ENCODE measurements at places on chromosomes 11 and 22.

- no peak for DNase-seq
These were observed 6.0 kb downstream of the RNF169 start for GRCh38 chr11:74754507-74755252.

DNA sequence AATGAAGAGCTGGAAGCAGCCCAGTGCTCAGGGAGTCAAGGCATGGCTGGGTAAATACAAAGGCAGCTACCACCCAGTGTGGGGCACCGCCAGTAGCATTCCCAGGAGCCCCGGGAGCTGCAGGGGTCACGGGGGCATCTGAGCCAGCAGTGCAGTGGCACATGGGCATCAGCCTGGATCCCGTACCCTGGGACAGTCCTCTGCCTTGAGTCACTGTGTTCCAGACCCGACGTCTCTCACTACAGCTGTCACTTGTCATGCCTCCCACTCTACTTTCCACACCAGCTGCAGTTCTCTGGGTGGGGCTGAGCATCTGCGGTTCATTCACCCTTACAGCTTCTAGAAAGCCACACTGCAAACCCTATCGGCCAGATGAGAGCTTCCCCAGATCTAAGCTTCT is 29.6 kb downstream of the DHCR7 start:
- no peak for DNase-seq

GRCh38 chr11:34783816-34784317 is 132.3 kb downstream of the APIP start:
- DNase-seq = no peak

DNA sequence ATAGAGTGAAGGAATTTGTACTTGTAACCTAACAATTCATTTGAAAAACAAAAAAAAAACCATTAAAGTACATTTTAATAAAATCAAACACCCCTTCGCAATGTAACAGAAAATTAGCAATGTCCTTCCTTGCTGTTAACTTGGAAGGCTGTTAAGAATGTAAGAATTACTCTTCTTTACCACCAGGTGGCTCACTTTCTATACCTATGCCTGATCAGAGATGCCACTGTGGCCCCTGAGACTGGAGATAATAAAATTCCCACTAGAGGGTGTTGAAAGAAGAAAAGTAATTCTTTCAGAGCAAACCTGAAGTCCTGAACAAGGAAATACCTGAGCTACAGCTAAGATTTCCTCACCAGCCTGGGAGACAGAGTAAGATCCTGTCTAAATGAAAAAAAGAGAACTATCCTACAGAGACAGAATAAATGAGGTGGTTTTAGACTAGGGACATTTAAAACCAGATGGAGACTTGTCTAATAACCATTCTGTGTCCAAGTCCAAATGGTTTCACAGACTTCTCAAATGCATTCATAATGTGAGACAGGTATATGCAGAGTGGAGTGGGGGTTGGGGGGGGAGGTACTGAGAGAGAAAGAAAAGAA is 1089.3 kb downstream of the FAM181B start:
- DNase-seq = peak; percentile 10

DNA sequence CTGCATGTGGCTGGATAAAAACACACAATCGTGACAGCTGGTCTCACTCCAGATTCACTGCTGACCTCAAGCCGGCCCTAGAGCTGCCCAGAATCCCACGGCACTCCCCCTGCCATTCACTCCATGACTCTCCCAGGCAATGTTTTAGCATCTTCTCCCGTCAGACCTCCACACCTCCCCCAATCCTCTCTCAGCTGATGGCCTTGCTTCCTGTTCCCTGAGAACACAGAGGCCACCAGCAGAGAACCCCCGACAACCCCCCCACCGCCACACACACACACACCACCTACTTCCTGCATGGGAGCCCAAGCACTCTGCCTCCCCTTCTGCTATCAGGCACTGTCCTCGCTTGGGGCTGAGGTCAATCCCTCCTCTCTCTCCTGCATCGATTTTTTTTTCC is 9.3 kb downstream of the TNKS1BP1 start:
- no peak for DNase-seq

- no peak for DNase-seq
These were observed 10.1 kb upstream of the MRPL23 start for GRCh38 chr11:1936781-1937615.

DNA sequence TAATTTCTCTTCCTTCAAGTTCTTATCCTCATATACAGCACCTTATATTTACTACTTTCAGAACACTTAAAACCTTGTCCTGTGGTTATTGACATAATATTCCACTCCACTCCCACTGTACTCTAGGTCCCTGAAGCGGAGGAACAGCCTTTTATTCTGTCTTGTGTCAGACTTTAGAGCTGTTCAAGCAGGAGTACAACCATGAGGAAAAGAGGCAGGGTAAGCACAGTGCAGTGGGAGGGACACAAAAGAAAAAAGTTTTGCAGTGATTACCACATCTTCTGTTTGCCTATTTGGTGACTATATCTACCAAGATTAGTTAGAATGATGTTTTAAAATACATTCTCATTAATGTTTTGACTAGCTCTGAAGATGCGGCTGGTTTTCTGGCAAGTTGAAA is 122.0 kb upstream of the CEP126 start:
- DNase-seq = no peak

DNA sequence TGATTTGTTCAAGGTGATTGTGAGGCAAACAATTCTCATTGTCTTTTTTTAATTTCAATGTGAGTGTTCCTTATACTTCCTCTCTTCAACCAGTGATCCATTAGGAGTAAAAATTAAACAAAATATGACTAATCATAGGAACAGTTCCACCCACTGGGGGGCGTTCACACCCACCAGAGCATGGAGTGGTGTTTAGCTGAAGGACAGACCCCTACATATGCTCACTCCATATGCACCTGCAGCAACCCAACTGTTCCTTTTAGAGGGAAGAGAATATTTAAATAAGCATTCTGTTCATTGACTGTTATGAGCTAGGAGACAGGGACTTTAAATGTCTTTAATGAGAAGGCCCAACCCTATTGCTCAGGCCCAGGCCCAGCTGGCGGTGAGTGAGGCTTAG is 78.7 kb upstream of the DRD2 start:
- no peak for DNase-seq

DNA sequence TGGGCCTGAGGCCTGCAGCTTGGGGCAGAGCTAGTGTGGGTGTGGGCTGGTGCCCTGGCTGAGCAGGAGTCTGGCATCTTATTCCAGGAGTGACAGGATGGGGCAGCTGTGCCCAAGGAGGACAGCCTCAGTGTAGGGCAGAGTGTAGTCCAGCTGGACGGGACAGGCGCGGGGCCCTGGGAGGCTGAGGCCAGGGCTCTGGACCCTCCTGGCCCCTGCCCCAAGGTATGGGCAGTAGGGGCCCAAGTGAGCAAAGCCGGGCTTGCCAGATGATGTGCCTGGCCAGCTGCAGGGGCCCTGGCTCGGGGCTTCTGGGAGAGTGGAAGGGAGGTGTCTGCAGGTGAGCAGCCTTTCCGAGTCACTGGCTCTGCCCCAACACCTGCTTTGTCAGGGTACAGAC is 1190.9 kb downstream of the BRD1 start:
- no peak for DNase-seq

- no peak for DNase-seq
These were observed 37.7 kb downstream of the EIF4ENIF1 start for GRCh38 chr22:31451709-31452571.

- no peak for DNase-seq
These were observed 117.4 kb upstream of the SERPIND1 start for GRCh38 chr22:20656516-20656901.

DNA sequence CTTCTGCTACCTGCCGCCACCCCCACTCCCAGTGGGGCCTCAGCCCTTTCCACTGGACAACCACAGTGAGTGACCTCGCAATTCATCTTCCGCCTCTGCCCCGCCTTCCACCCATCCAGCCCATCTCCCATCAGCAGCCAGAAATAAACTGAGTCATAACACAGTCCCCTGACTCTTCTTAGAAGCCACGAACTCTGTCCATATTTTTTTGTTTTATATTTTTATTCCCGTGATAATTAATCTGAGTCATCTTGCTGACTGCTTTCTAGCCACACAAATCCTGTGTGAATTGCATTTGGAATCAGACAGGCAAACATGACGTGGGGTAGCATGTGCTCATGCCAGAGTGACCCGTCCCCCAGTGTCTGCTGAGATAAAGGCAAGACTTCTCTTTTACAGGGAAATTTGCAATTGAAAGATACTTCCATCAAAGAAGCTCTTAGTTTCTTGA is 7.0 kb downstream of the FADD start:
- DNase-seq = no peak

- no peak for DNase-seq
These were observed 56.4 kb downstream of the DHCR7 start for GRCh38 chr11:71391796-71392195.

- DNase-seq = no peak
These were observed 136.1 kb downstream of the DCDC1 start for GRCh38 chr11:31233425-31233824.

- DNase-seq = no peak
These were observed 45.2 kb upstream of the PRSS23 start for GRCh38 chr11:86755146-86755545.

- no peak for DNase-seq
These were observed 13.0 kb downstream of the SCGB2A1 start for GRCh38 chr11:62221498-62221897.

- no peak for DNase-seq
These were observed 3.8 kb upstream of the OR5A2 start for GRCh38 chr11:59429924-59430516.

GRCh38 chr11:110897035-110897434 is 184.8 kb upstream of the ARHGAP20 start:
- no peak for DNase-seq

DNA sequence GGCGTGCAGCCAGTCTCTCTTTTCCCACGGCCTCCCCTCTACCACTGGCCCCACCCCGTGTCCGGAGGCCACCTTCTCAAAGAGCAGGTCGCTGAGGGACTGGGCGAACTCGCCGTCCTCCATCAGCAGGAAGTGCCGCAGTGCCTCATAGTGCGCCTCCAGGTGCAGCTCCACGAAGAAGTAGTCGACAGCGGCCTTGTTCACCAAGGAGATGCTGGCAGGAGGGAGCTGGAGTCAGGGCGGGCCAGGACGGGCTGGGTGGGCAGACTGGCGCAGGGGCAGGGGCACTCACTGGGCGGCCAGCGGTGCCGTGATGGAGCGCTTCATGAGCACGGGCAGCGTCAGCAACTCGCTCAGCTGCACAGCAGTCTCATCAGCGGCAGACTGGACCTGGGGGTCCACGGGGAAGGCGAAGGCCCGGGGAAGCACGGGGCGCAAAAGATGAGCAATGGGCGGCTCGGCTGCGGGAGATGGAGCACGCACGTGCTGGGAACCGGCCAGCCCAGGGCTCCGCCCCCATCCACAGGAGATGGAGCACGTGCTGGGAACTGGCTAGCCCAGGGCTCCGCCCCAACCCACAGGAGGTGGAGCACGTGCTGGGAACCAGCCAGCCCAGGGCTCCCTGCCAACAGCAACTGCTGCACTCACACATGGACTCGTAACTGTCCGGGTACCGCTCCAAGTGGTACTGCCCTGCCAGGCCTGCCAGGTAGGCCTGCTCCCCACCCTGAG is 18.4 kb downstream of the SELENOO start:
- DNase-seq = no peak

DNA sequence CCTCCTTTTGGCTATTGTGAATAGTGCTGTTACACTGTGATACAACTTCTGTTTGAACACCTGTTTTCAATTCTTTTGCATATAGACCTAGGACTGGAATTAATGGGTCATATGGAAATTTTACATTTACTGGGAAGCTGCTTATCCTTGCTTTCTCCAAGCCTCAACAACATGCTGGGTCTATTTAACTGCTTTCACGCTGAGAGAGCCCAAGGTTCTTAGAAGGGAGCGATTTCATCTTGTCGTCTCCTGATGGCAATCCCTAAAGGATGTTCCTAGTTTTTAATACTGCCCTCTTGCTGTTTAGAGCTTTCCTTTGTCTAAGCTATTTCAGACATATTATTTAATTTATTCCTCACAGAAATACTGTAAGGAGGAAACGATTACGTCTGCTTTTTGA is 15.5 kb downstream of the IRAG1 start:
- DNase-seq = no peak

DNA sequence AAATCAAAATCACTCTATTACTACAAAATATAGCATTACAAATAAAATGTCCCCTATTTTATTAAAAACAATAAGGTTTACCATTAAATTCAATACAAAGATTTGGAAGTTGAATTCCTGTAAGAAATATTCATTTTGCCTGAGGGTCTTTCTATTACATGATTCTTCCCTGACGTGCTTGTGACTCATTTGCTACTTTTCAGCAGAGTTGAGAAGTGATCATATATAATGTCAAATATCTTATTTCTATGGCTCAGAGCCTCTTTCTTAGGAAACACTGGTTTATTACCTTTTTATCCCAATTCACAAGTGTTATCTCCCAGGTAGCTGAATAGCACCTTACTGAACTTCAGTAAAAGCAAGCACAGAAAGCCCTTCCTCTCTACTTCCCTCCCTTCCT is 65.2 kb upstream of the CNTN5 start:
- DNase-seq = no peak

- DNase-seq = no peak
These were observed 120.6 kb upstream of the LMO1 start for GRCh38 chr11:8384199-8384821.

DNA sequence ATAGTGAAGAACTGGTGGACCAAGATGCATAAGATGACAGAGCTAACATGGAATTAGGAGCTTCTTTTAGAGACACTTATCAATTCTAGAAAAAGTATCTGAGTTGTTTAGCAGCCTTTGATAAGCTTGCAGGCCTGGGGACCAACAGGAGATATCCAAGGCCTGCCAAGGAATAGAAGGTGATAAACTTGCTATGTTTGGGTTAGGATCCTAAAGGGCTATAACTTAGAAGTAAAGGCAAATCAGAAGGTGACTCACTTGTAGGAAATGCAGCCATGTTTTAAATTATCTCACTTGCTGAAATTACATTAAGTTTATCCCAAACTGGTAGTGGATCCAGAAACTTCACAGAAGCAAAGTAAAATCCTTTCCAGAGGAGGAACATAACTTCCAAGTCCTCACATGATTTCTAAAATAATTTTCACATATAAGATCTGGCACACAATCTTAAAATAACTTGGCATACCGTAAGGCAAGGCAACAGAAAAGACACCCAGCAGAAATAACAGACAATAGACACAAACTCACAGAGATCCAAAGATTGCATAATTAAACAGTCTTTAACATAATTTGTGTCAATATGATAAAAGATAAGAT is 69.6 kb upstream of the TEAD1 start:
- DNase-seq = no peak

DNA sequence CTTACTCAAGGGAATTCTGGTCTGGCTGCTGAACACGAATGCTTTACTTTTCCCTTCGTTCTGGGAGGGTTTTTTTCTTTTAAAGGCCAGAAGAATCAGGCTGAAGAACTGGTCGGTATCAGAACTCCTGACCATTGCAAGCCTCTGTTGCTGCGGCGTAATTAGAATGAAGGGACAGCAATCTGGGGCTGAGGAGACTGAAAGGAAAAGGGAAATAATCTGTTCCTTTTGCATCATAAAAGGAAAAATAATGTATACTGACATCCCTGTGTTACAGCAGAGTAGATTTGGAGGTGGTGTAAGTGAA is 670 bp downstream of the SC5D start:
- no peak for DNase-seq

GRCh38 chr11:119828006-119828405 is 99.0 kb upstream of the NECTIN1 start:
- no peak for DNase-seq

Data from 8988T (cell line).